ENCODE measurements at places on chromosomes 2 and 18. TPM values are rescaled to one million over a fixed set of nuclear protein-coding genes. Genes with fewer than 3 reads are reported as not detected.

Gene TGFA
- total RNA-seq, result 8.7 TPM

- DNase-seq, result no peak
These were observed 6.7 kb upstream of the IAH1 start for GRCh38 chr2:9467687-9468086.

- DNase-seq, result no peak
These were observed 207.0 kb upstream of the VWC2L start for GRCh38 chr2:214203744-214204289.

Gene TRAF3IP1
- total RNA-seq, result 18.2 TPM

Gene ALK
- 0.24 TPM for total RNA-seq
